ENCODE measurements at places on chromosomes 13 and 19. TPM values are rescaled to one million over a fixed set of nuclear protein-coding genes. Genes with fewer than 3 reads are reported as not detected.

Gene ZNF560
- total RNA-seq = under 0.01 TPM

Gene SIGLEC8
- not detected for total RNA-seq

Gene CALR3
- not detected for total RNA-seq

Gene NLRP11
- under 0.01 TPM for total RNA-seq

Gene SERPINE3
- not detected for total RNA-seq

Gene PLPP2
- total RNA-seq = 38.1 TPM

Data from dermis lymphatic vessel endothelial cell (primary cell).